Cardiac fibroblast (primary cell): ENCODE measurements at places on chromosomes 11 and 22.

DNA sequence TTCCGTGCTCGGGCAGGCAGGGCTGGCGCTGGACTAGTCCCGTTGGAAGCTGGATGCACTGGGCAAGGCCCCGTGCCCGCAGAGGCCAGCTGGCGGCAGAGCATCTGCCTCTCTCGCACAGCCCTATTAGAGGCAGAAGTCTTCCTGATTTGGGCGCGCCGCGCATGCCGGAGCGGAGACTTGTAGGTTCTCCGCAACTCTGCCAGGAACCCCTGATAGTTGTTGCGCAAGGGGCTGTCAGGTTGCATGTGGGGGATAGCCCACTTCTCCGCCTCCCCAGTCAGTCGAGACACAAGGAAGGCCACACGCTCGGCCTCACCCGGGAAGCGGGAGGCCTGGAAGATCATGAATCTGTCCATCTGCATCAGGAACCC is 1.2 kb downstream of the RTL6 start:
- DNase-seq: no peak

DNA sequence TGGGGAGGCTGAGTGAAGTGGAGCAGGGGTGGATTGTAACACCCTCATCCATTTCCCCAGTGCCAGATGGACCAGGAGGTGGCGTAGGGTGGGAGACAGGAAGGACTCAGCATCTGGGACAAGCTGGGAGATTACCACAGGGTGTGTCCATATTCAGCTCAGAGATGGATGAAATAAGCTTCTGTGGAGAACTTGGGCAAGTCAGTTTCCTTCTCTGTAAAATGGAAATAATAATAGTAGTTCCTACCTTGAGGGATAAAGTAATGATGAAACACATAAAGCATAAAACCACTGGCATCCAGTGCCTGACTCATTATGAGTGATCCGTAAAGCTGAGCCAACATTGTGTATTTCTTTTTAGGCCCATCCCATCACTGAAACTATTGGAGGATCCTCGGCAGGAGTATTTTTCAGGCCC is 607 bp upstream of the ROBO4 start:
- DNase-seq: peak; percentile 89

DNA sequence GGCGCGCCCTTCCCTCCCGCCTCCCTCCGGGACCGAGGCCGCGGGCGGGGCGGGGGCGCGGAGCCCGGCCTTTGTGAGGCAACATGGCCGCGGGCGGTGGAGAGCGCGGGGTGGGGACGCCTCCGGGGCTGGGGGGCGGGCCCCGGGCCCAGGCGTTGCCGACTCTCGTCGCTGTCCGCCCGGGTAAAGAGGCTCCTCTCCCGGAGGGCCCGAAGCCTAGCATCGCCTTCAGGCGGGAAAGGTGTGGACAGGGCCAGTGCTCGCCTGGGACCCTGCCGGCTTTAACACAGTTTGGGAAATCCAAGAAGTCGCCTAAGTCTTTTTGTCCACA is 369 bp downstream of the DGCR8 start:
- DNase-seq: peak; percentile 62

- no peak for DNase-seq
Observed at GRCh38 chr11:72793076-72793424, 797 bp downstream of the STARD10 start.

GRCh38 chr11:116217006-116217405 is 555.8 kb downstream of the BUD13 start:
- peak; percentile 47 for DNase-seq

GRCh38 chr11:118247041-118247440 is 5.1 kb downstream of the MPZL3 start:
- DNase-seq: no peak

GRCh38 chr22:38049812-38050619 is 7.2 kb upstream of the PICK1 start:
- DNase-seq: no peak

DNA sequence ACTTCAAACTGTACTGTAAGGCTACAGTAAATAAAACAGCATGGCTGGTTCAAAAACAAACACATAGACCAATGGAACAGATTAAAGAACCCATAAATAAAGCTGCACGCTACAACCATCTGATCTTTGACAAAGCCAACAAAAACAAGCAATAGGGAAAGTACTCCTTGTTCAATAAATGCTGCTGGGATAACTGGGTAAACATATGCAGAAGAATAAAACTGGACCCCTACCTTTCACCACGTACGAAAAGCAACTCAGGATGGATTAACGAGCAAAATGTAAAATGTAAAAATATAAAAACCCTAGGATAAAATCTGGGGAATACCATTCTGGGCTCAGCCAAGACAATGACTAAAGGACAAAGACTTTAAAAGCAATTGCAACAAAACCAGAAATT is 201.8 kb upstream of the PGR start:
- no peak for DNase-seq

GRCh38 chr11:126225295-126225665 is 13.7 kb downstream of the FAM118B start:
- no peak for DNase-seq

- DNase-seq: no peak
Observed at GRCh38 chr11:69393865-69394233, 87.6 kb upstream of the LINC01488 start.

DNA sequence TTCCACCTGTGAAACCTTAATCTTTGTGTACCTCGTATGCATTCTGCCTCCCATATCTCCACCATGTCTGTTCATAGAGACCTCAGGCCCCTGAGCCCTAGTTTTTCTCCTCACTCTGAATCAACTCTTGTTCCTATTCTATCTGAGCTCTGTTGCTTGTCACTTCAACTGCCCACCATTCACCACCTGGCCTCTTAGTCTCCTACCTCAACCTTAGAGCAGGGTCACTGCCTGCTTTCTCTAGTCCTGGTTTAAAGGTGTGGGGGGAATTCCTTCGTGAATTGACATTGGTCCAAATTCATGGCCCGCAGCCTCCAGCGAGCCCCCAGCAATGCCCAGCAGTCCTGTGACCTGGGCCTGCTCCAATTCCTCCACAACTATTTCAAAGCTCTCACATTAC is 39.4 kb upstream of the TUB start:
- DNase-seq: no peak

DNA sequence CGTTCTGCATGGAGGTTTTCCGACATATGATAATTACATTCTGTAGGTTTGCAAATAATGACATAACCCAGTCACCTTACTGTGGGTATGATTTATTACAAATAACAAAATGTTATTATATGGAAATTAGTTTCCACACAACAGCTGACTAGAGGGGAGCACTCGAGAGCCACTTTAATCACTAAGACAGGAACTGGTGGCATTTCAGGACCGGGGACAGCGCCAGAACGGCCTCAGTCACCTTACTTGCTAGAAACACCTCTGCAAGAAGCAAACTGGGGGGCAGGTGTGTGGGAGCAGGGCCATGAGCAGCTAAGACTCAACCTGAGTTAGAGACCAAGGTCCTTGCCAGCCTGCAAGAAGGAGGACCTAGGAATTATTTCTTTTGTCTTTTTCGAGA is 199.9 kb downstream of the DSCAML1 start:
- DNase-seq: peak; percentile 32

GRCh38 chr11:134642206-134642605 is 230.2 kb upstream of the B3GAT1 start:
- DNase-seq: no peak

- DNase-seq: no peak
Observed at GRCh38 chr11:77442394-77443053, 31.4 kb downstream of the PAK1 start.

DNA sequence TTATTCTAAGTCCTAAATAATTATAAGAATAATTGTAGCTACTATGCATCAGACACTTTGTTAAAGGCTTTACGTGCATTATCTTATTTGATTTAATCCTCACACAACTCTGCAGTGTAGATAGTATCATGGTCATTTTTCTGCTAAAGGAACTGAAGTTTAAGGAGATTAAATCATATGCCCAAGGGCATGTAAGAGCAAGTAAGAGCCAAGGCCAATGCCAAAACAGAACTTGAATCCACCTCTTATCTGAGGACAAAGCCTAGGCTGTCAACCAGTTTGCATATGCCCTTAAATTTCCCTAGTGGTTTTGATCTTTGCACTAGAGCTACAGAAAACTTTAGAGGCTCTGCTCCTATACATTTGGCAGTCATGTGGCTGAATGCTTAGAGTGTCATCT is 65.6 kb upstream of the OR5AK2 start:
- DNase-seq: no peak
